Activated gamma-delta T cell treated with Interleukin-2 at 50 U/mL for 16 hours (primary cell): ENCODE measurements at places on chromosomes 1 and 21.

GRCh38 chr21:38610623-38611251, 112.5 kb upstream of the ERG start:
- no peak for DNase-seq

DNA sequence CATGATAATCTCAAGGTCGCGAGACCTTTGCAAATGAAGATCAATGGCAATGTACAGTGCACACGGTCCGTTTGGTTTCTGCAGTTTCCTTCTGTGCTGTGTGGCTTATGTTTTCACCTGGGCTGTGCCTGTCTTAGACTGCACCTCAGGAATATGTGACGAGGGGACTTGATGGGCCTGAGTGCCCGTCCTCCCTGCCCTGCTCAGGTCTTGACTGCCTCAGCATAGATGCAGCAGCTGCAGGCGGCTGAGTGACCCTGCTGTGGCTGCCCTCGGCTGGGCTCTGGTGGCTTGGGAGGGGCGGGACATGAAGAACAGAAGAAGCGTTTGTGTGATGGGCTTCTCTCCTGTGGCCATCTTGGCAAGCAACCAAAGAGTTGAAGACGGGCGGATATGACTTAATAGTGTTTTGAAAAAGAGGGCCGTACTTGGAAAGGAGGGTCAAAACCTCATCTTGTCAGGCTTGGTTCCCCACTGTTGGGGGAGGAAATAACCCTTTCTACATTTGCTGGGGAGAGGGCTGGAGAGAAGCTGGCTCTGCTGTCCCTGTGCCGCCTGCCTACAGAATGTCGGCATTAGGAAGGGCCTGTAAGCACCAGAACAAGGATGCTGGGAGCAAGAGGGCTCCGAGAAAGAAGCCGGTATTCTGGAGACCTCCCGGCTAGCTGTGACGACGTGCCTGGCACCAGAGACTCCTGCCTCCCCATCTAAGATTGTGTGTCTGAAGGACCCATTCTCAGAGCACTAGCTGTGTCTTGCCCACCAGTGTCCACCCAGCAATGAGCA, 7.1 kb downstream of the MYBPHL start:
- no peak for DNase-seq

DNA sequence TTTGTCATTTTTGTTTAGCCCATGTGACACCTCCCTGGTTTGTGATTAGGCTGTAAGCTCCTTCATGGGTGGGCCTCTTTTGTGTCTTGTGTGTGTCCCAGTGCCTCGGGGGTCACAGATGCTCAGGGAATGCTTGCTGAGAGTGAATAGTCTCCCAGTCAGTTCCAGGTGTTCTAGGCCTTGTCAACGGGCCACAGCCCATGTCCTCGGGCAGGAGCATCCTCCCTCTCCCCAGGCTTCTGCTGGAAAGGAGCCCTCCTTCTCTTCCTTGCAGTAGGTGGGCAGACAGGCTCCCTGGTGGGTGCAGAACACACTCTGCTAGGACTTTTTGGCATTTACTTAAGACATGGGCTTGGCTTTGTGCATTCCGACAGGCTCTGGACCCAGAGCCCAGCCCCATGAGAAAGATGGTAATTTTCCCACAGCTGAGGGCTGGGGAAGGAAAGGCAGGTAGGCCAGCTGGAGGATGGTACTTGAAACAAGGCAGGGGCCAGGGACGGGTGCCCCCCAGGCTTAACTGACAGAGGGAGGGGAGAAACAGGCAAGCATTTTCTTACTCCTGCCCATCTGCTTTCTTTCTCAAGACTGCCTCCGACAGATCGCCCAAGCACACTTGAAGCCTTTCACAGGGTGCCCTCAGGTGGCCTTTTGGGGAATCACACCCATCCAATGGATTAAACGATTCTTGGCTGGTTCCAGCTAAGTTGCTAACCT, 7.1 kb upstream of the CPLANE2 start:
- peak; percentile 74 for DNase-seq

- DNase-seq: no peak
Observed at GRCh38 chr1:83787246-83787998, 211.5 kb downstream of the TTLL7 start.

DNA sequence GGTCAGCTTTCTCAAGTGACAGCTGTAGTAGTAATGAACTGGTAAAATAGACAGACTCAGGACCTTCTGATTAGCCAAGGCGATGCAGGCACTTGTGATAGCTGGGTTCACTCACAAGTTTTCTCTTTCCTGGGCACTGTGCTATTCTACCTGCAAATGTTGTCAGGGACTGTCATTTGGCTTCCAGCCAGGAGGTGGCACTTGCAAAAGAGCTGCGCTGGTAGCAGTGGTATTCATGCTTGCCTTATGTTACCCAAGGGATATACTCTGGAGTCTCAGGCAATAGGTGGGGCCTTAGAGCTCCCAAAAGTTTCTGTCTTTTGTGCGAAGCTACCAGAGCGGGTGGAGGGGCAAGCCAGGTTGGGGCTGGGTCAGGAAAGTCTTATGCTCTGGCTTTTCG, 23.5 kb downstream of the IFI44 start:
- DNase-seq: no peak

DNA sequence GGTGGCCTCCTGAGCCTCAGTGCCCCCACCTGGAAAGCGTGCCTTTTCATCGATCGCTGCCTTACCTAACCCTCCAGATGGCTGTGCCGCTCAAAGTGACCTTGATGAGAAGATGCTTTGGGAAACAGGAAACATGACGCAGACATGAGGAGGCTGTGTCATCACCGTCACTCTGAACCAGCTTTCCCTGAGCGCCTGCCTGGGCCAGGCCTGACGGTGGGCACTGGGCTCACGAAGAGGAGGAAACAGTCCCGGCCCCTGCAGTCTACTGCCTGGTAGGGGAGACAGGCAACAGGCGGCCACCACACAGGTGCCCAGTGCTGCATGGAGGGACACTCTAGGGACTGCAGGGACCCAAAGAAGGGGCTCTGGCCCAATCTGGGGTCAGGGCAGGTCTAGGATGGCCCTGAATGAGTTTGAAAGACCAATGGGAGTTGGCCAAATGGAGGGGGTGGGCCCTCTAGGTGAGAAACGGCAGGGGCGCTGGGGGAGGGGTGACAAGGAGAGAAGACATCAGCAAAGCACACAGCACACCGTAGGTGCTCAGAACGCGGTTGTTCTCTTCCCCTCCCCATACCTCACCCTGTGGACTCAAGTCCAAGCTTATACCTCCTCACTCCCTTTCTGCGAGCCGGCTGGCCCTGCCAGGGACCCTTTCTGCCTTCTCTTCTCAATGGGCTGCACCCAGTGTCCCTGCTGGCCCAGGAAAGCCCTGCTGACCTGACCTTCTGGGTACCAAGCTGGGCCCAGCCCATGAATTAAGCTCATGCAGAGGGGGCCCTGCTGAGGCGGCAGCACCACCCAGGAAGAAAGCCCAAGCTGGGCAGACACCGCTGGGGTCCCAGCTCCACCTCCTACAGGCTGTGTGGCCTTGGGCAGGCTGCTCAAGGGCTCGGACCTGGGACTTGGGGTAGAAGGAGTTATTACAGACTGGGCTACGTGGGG, 44.9 kb downstream of the GLIS1 start:
- DNase-seq: no peak

DNA sequence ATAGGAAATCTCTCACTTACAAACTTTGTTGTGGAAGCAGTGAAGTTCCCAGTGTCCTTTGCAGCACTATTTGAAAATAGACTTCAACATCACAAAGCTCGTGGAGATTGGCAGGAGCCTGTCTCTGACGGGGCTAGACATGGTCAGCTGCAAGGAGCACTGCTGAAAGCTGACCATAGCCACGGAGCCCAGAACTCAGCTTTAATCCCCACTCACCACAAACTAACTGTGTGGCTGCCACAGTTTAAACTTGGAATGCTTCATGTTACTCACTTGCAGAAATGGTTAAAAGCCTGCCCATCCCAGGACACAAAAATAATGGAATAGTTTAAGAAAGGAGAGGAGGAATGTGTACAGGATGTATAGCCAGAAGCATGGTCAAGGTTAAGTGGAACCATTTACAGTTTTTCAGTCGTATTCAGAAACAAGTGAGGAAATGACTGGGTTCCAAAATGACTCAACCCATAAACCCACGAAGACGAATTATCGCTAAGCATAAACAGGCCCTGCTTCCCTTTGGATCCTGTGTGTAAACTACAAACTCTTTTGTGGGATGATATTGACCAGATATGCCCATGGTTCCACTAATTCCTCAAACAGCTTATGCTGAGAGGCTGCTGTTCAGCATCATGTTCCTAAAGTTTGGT, 18.2 kb downstream of the DNALI1 start:
- DNase-seq: no peak

DNA sequence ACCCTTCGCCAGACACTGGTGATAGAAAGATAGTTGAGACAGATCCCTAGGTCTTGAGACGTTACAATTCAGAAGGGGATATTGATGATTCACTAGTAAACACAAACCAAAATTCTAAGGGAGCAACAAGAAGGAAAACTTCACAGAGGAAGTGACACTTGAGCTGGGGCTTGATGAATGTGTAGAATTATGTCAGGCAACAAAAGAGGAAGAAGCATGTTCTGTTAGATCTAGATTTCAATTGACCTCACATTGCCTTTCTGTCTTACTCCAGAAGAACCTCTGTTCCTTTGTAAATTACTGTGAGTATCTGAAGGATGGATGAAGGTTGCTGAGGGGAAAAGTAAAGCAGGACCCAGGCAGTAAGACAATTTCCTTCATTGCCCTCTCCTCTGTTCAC, 328.2 kb downstream of the KCTD3 start:
- no peak for DNase-seq

GRCh38 chr1:101959456-101959855, 37.3 kb downstream of the OLFM3 start:
- no peak for DNase-seq

- DNase-seq: no peak
Observed at GRCh38 chr1:21886486-21887215, 50.5 kb downstream of the HSPG2 start.

- no peak for DNase-seq
Observed at GRCh38 chr1:31782421-31783410, 18.6 kb upstream of the ADGRB2 start.

DNA sequence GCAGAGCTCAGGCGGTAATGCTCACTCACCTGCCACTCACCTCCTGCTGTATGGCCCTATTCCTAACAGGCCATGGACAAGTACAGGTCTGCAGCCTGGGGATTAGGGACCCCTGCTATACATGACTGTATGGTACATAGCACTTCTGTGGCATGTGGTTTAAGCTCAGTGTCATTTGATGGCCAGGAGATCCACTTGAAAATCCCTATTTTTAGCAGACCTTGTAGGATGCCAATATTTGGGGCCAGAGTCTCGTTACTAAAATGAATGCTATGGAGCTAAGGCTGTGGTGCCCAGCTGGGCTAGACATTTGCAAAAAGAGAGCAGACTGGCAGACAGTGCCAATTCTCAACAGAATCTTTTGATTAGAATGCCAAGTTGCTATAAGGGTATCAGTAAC, 1.7 kb upstream of the ANGPTL7 start:
- DNase-seq: no peak

DNA sequence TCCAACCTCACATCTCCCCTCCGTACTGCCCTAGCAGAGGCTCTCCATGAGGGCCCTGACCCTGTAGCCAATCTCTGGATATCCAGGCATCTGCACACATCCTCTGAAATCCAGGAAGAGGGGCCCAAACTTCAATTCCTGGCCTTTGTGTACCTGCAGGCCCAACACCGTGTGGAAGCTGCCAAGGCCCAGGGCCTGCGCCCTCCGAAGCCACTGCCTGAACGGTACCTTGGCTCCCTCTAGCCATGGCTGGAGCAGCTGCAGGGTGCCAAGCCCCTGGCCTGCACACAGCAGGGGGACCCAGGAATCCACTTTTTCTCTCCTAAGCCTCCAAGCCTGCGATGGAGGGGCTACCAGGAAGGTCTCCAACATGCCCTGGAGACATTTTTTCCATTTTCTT, 84.2 kb downstream of the PTGER3 start:
- DNase-seq: no peak

DNA sequence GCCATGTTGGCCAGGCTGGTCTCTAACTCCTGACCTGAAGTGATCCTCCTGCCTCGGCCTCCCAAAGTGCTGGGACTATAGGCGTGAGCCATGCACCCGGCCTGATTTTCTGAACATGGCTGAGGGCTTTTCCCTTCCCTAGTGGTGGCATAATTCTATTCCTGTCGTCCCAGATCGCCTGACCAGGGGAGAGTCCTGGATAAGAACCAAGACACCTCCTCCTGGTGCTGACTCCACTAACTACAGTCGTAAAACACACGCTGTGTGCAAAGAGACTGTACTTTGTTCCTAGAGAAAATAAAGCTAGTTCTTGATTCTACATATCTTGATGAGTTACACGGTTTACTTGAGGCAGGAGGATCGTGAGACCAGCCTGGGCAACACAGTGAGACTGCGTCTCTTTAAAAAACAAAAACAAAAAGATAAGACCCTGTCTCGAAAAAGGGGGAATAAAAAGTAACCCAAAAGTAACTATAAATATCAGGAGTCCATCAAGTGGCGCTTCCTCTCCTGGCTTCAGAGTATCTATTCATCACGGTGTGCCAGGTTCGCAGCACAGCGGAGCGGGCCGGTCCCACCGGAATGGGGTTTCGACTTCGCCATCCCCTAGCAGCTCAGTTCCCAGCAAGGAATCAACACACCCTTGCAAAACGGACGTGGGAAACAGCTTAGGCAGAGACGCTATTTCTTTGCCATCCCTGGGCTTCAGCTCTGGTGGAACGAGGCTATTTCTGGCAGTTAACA, 973 bp downstream of the SDF4 start:
- DNase-seq: no peak

- DNase-seq: no peak
Observed at GRCh38 chr1:168821434-168821833, 92.4 kb upstream of the DPT start.

DNA sequence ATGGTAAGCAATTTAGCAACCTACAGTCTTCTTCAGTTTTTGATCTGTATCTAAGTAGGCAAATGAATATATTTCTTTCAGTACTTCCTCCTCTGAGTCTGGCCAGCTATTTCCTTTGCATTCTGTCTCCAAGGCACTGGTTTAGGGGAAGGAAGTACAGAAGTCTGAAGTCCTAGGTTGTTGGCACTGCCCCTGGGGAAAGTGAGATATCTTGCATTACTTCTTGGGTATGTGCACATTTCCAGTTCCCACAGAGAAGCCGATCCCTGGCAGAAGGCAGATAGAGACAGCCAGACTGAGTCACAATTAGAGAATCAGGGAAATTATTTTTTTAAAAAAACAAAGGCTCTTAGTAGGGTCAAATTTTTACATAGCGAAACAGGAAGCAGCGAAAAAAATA, 98.8 kb downstream of the RASAL2 start:
- no peak for DNase-seq

GRCh38 chr1:244395965-244396364, 55.7 kb downstream of the ADSS2 start:
- no peak for DNase-seq

DNA sequence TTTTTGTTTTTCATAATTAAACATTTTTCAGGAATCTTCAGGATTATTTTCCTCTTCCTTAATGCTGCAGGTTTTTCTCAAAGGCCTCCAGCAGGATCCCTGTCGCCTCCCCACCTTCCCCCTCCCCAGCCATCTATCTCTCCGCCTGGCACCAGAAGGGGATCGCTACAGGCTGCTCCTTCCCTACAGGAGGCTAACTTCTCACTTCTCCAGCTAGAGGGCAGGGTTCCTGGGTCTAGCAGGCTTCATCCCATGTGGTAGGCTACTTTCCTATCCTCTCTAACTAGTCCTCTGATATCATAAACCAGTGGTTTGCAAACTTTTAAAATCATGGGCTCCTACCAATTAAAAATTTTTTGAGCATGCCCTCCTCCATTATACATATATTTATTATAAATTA, 104.1 kb downstream of the KCNN3 start:
- DNase-seq: no peak
